Urinary bladder (tissue), 4 donors: ENCODE measurements at places on chromosomes 16 and 17.

GRCh38 chr17:45227926-45228762, 6.5 kb downstream of the FMNL1 start:
- no peak for DNase-seq

DNA sequence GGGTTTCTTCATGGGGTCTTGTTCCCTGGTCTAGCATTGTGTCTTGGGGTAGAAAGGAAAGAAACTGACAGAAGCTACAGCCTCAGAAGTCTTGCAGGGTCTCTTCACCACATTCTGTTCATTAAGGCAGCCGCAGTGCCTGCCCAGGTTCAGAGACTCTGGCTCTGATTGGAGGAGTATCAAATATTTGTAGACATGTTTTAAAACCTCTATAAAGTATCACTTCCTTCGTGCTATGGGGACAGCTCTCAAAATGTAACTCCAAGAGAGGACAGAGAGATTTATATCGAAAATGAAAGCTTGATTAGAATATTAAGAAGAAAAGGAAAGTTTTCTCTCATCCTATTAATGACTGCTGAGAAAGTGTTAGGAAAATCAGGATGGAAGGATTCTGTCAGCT, 107.0 kb upstream of the CACNG3 start:
- no peak for DNase-seq

GRCh38 chr17:29007456-29007855, 1.6 kb upstream of the SEZ6 start:
- no peak for DNase-seq

DNA sequence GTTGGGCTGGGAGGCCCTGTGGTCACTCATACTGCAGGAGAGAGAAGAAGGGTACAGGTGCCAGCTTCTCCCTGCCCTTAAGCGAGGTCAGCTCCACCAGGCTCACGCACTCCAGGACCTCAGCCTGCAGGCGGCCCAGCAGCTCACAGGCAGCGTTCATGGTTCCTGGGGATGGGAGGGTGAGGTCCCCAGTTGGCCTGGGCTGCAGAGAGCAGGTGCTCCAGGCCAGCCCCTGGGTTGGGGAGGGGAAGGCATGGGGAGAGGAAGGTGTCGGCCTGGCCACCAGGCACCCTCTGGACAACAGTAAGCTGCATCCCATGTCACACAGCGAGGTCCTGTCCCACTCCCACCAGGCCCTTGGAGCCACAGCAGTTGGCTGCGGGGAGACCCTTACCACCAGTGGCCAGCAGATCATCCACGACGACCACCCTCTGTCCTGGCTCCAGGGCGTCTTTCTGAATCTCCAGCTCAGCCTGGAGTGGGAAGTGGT, 2.0 kb downstream of the APRT start:
- DNase-seq, result no peak

DNA sequence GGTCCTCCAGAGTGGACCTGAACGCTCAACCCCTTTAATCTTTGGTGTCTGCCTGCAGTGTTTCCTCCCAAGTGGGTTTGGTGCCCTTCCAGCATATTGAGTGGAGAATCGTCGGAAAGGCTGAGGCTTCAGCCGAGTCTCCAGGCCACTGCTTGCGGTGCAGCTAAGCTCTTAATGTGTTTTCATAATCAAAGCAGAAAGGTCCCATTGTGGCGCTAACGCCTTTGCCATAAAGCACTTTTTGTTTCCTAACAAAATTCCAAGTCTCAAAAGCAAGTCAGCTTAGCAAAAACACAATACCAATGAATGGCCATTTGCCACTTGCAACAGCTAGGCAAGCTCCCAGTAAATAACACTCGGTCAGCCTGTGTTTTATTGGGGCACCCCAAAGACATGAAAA, 57.6 kb downstream of the KSR1 start:
- DNase-seq, result no peak
